ENCODE measurements at places on chromosomes 5 and 9.

- DNase-seq: peak; percentile 46
Measured at GRCh38 chr9:16252616-16253015, 617.9 kb downstream of the BNC2 start.

DNA sequence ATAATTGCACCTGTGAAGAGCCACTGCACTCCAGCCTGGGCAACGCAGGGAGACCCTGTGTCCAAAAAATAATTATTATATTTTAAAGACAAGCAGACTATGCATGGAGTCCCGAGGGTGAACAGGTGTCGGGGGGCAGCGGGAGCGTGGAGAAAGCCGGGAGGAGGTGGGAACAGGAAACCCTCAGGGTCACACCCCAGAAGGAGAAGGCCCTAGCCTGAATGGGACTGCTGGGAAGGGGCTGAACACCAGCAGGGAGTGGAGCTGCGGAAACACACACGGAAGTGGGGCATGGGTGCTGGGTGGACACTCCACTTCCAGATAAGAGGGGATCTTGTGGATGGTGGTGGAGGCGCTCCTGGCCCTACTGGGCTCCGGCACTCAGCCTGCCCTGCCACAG, 12.8 kb downstream of the SURF6 start:
- DNase-seq: no peak

DNA sequence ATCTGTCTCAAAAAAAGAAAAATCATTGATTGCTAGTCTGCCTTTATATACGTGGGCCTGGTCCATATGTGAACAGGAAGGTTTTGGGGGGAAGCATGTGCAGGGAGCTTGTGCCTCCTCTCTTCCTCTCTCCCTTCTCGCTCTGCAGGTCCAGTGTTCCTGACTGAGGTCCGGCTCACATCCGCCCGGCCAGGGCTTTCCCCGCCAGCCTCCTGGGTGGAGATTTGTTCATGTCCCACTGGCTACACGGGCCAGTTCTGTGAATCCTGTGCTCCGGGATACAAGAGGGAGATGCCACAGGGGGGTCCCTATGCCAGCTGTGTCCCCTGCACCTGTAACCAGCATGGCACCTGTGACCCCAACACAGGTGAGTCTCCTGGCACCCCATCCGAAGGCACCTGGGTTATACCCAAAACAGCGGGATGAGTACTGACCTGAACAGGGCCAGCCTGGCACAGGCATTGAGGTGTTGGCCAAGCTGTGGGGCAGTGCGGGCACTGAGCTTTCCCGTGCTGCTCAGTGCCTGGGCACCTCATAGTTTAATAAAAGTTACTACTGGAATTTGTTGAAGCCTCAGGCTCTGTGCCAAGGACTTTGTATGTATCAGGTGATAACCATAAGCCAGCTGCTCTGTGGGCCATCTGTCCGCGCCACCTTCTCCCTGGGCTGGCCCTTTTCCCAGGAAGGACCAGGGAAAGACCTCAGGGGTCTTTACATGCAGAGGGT, 39.4 kb upstream of the AIF1L start:
- DNase-seq: no peak

DNA sequence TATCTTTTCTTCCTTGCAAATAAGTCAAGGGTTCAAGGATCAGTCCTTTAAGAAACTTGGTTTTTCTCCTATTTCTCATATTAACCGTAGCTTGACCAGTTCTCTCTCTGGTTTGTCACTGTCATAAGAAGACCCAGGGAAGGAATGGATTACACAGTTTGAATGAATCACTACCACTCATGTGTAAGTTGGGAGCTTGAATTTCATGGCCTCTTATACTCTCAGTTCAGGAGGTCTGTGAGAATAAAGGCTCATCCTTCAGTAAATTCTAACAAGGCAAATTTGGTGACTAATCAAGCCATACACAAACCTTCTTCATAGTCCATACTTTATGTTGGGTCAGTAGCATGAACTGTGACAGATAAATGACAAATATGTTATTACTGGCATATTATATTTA, 323.1 kb upstream of the ACTBL2 start:
- DNase-seq: peak; percentile 71

- no peak for DNase-seq
Measured at GRCh38 chr9:4243877-4244812, 55.7 kb downstream of the GLIS3 start.

- DNase-seq: no peak
Measured at GRCh38 chr9:75958226-75958625, 67.8 kb downstream of the PCSK5 start.

- DNase-seq: no peak
Measured at GRCh38 chr5:38234737-38235136, 23.6 kb upstream of the EGFLAM start.

DNA sequence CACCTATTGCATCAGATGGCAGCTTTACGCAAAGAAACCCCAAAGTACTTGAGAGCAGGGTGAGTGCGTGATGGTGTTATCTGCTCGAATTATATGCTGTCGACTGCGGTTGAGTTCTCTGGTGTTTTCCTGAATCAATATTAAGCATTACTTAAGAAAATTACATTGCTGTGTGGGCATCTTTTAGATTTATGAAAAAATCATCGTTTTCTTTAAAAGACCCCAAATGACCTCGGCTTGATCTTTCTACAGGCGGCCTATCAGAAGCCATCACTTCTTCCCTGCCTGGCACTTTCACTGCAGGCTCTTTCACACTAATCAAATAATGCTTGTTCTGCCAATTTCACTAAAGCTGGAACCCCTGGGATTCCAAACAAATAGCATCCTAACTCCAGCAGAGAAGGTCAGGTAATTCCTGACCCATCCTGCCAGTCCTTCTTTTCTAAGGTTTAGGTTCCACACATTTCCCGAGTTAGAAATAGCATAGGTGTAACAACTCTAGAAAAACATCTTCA, 1.7 kb downstream of the UBE2QL1 start:
- no peak for DNase-seq

- DNase-seq: peak; percentile 99
Measured at GRCh38 chr9:21836437-21837161, 34.2 kb downstream of the MTAP start.

DNA sequence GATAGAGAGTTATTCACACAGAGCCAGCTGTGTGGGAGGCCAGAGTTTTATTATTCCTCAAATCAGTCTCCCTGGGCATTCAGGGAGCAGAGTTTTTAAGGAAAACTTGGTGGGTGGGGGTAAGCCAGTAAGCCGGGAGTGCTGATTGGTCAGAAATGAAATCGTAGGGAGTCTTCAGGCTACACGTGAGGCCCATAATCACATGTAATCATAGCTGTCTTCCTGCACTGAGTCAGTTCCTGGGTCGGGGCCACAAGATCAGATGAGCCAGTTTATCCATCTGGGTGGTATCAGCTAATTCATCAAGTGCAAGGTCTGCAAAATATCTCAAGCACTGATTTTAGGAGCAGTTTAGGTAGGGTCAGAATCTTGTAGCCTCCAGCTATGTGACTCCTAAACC, 10.8 kb upstream of the TTC39B start:
- DNase-seq: peak; percentile 41
